ENCODE measurements at places on chromosomes 2 and 18. TPM values are rescaled to one million over a fixed set of nuclear protein-coding genes. Genes with fewer than 3 reads are reported as not detected.
A peak's percentile ranks its signal among the peaks of the same experiment; 100 is the strongest.

DNA sequence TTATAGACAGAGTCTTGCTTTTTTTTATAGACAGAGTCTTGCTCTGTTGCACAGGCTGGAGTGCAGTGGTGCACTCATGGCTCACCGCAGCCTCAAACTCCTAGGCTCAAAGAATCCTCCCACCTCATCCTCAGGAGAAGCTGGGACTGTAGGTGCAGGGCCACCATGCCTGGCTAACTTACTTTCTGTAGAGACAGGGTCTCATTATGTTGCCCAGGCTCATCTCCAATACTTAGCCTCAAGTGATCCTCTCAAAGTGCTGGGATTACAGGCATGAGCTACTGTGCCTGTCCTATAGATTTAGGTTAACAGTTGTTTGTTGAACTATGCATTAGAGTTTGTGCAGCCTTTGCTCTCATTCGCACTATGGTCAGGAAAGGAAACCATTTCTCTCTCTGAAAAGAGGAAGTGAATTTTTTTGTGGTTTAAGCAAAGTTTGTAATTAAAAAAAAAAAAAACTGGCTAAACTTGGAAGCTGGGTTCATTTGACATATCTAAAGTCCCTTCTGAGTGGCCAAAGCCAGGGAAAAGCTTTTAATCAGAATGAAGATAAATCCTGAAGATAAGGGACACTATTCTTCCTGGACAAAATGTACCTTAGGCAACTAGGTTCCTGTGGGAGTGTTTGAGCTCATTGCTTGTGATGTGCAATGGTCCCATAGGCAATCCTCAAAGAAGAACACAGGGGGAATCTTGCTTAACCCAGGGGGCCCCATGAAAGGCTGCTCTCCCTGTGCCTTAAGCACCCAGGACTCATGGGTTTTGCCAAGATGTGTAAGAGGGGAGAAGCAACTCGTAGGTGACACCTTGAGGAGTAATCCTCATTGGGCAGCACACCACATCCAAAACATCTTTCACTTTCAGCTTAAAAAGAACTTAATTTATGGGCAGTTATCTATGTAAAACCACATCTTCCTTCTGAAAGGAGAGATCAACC is 201.7 kb downstream of the MREG start:
- DNase-seq: no peak

- DNase-seq: no peak
Measured at GRCh38 chr2:20129331-20130159, 78.1 kb upstream of the LAPTM4A start.

- no peak for DNase-seq
Measured at GRCh38 chr18:54280220-54280569, 10.9 kb downstream of the POLI start.

- DNase-seq: no peak
Measured at GRCh38 chr18:13382954-13383827, 164.6 kb downstream of the LDLRAD4 start.

GRCh38 chr2:156346731-156347130 is 14.2 kb upstream of the NR4A2 start:
- DNase-seq: no peak

DNA sequence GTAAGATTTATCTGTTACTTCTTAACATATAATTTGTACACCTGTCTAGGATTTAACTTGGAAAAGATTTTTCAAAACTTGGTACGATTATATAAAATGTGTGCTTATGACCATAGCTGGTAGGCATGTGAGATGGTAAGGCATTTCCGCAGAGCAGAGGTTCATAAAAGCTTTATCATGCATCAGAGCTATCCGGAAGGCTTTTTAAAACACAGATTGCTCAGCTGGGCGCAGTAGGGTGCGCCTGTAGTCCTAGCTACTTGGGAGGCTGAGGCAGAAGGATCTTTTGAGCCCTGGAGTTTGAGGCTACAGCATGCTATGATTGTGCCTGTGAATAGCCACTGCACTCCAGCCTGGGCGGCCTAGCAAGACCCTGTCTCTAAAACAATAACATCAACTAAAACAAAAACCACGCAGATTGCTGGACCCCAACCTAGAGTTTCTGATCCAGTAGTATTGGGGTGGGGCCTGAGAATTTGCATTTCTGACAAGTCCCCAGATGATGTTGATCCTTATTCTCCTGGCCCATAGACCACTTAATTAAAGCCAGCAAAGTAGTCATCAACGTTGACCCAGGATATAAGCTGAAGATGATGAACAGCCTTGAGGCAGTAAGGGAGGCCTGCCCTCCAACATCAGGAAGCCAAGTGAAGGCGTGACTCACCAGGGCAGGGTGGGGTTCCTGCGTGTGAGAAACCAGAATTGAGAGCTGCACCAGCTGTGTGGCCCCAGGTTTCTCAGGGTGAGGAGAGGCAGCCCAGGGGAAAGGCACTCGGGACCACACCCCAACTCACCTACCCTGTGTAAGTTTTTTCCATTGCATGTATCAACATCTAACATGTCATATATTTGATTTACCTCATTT is 21.6 kb upstream of the SLC20A1 start:
- DNase-seq: peak; percentile 81

- DNase-seq: no peak
Measured at GRCh38 chr2:235979753-235980435, 188.3 kb downstream of the GBX2 start.

- DNase-seq: peak; percentile 63
Measured at GRCh38 chr2:136920652-136921333, 155.4 kb downstream of the THSD7B start.

The GALR1 gene
- total RNA-seq: not detected

The OTOS gene
- total RNA-seq: not detected

The LOXHD1 gene
- total RNA-seq: 0.29 TPM

The ANKRD30BL gene
- total RNA-seq: 0.36 TPM

The ALPP gene
- total RNA-seq: not detected

The RUFY4 gene
- total RNA-seq: 5.6 TPM
